ENCODE measurements at places on chromosomes 1 and 21.
A peak's percentile ranks its signal among the peaks of the same experiment; 100 is the strongest.

DNA sequence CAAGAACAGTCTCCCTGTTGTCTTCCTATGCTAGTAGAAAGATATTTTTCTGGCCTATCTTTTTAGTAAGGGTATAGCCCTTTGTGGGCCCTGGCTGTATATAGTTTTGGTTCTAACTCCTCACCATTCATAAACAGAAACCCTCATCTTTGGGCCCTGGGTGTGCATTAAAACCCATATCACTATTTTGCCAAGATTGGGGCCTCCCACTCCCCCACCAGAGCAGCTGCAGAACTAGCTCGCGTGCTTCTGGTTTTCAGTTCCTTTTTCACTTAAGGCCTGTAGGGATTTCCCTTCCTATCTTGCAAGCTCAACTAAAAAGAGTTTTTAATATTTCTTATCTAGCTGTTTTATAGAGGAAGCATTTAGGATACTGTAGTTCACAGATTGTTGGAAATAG is 106.4 kb downstream of the RGL1 start:
- no peak for DNase-seq

DNA sequence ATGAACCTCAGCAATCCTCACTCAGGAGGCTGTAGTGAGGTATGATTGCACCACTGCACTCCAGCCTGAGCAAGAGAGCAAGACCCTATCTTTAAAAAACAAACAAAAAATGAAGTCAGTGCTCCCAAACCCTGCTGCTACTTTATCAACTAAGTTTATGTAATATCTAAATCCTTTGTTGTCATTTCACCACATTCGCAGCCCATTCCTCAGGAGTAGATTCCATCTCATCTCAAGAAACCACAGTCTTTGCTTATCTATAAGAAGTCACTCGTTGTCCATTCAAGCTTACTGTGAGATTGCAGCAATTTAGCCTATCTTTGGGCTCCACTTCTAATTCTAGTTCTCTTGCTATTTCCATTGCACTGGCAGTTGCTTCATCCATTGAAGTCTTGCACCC is 44.3 kb upstream of the RGL1 start:
- DNase-seq = no peak

DNA sequence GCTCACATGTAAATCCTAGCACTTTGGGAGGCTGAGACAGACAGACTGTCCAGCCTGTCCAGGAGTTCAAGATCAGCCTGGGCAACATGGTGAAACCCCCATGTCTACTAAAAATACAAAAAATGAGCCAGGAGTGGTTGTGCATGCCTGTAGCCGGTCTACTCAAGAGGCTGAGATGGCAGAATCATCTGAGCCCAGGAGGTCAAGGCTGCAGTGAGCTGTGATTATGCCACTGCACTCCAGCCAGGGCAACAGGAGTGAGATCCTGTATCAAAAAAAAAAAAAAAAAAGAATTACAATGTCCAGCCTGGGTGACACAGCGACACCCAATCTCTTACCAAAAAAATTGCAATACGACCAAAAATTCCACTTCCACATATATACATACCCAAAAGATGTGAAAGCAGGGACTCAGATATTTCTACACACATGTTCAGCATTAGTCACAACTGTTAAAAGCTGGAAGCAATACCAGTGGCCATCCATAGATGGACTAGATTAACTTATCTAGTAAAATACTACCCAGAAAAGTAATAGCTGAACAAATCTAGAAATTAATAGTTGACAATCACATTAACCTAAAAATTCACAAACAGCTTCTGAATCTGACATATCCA is 49.2 kb downstream of the ASH1L start:
- peak; percentile 73 for DNase-seq

DNA sequence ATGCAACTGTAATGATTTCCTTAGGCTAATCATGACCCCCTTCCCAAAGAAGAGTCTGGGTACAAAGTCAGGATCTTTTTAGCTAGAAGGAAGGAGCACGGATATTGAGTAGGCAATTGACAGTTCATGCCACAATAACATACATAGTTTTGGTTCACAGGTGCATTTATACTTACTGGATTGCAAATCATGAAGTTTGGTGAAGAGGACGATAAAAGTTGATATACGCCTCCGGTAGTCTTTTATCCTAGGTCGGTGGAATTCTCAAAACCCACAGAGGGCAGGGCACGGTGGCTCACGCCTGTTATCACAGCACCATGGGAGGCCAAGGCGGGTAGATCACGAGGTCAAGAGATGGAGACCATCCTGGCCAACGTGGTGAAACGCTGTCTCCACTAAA is 265.4 kb upstream of the PRMT6 start:
- DNase-seq = no peak

DNA sequence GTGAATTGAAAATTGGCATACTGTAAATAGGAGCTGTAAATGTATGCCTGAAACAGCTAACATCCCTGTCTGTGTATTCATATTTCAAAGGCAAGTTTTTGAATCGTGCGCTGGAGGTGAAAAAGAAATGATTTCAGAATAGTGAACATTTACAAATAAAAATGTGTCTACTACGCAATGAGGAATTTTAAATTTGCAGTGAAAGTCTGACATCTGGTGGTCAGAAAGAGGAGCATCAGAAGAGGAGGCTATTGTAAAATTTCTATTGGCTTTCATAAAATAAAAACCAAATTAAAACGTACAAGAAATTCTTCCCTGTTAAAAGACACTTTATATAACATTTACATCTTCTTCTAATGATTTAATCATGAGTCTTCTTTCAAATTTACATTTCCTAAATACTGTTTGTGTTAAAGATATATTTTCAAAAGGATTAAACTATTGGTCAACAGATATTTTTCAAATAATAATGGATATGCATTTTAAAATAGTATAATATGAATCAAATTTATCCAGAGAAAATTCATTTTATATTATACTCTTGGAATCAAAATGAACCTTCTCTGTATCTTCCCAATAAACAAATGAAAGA is 113.7 kb upstream of the RRP15 start:
- peak; percentile 47 for DNase-seq

DNA sequence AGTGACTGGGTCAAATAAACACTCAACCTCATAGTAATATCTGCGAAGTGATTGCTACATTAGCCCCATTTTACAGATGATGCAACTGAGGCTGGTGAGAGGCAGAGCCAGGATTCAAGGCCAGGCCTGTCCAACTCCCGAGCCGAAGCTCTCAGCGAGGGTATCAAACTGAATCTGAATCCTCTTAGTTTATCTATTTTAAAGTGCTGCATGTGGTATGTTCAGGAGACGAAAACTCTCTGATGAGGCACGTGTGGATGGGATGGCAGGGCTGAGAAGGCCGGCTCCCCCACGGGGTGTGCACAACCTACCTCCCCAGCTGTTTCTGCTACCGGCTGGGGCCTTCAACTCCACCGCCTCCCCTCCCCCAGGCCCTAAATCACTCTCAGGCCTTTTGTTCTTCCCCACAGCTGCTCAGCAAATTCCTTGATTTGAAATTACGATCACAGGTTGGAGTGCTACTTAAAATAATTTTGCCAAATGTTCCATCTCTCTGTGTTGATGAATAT is 171.8 kb downstream of the TOMM20 start:
- no peak for DNase-seq

DNA sequence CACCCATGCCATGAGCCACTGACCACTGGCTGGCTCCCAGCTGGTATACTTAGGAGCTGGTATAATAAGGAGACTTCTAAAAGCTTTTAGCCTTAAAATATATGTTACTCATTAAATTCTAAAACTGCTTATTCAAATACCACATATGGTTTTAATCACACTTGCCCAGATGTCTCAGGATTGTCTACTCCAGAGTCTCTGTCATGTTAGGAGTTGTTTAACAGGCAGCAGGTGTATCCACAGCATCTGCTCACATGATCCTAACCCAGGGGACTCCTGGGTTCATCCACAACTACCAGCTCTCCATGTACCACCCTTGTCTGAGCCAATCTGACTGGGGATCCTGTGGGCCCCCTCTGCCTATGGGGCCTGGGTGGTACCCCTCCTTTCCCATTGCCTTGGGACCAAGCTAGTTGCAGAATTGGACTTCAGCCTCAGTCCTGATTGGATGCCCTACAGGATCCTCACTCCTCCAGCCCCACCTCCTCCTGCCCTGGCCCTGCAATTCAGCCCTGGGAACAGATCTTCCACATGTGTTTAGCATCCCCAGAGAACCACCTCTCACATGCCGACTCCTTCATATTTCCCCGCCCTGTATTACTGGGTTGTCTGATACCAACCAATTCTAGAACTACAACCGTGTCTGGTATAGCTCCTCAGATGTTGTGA is 61.3 kb downstream of the BCAR3 start:
- peak; percentile 73 for DNase-seq

DNA sequence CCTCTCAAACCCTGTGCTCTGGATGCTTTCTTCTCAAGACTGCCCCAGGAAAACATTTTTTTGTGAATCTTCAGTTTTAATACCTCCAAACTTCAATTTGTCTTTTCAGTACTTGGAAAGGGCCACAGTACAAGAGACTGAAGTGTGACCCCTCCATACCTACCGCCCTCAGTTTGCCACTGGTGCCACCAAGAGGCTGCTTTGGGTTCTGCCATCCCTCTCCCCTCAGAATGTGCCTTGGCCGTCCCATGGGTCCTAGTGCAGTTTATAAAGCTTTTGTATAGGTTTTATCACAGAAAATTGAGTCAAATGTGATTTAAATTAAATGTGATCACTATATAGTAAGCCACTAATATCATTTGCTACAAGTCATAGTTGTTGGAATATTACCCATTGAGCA is 60.8 kb upstream of the PGD start:
- peak; percentile 52 for DNase-seq

DNA sequence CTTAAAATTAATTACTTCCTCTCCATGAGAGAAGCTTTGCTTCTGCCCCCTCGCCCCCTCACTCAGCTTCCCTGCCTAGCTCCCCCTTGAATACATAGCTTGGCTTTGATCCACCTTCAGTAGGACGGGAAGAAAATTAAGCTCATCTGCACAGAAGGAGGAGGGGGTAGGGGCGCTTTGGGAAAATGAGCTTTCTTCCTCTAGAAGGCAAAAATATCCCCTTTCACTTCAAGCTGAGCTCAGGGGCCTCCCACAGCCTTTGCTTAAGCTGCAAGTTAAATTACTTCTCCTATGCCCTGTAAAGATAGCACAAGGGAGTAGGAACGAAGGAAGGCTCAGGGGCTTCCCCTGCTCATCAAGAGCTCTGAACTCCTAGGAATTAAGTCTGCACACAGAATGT is 65.2 kb upstream of the GOLT1A start:
- no peak for DNase-seq

DNA sequence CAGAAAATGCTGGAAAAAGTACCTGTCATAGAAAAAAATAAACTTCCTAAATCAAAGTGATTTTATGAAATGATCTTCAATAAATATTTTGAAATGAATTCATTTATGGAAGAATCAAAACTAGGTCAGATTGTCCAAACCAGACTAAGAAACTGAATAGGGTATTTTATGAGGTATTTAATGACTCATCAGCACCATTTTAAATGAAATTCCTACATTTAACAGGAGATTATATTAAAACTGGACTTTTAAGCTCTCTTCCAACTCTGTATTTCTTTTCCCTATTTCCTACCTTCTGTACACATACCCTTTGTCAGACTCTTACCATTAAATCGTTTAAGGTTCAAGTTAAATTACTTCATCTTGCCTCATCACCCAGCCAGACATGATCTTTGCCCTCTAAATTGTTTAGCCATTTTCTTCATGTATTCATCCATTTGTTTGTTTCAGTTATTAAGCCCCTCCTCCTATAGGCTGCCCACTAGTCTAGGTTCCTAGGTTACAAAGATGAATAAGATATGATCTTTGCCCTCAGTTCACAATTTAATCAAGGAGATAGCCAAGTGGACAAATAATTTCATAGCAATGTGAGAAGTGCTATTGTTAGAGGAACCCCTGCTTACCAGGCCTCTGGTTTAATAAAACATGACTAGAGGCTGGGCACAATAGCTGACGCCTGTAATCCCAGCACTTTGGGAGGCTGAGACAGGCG is 25.0 kb downstream of the TATDN3 start:
- DNase-seq = no peak

- DNase-seq = no peak
Observed at GRCh38 chr1:108609483-108610049, 49.7 kb downstream of the EEIG2 start.

- DNase-seq = peak; percentile 44
Observed at GRCh38 chr1:32706491-32706890, 3.9 kb upstream of the SYNC start.
